ENCODE measurements at places on chromosomes 3 and 15.

- DNase-seq = no peak
These were observed 77.0 kb downstream of the TMEM108 start for GRCh38 chr3:133115176-133115575.

DNA sequence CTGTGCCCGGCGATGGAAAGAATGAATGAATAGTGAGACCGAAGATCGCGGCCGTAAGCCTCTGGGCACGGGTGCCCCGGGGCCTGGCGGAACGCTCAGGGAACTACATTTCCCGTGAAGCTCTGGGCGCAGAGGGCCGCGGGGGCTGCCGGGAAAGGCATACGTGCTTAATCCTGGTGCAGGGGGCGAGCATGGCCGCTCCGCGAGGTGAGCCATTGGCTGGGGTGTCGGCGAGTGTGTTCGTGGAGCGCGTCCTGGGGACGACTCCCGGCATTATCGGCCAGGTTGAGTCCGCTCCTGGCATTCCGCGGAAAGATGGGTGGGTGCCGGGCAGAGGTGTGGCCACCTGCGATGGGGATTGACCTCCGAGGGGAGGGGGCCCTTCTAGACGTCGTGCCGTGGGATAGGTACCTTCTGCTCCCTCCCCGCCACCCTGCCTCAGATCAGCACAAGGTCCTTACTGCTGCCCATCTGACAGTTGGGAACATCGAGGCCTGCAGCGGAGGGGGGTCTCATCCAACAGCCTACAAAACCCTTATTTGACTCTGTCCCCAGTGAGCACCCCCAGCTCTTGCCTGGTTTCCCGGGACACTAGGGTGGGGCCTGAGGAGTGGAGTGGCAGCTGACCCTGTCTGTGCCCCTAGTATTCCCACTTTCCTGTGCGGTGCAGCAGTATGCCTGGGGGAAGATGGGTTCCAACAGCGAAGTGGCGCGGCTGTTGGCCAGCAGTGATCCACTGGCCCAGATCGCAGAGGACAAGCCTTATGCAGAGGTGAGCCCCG, at the start of gene MPI:
Gene MPI, plus strand, starts transcription at position 160 of the 782 bp plus-strand sequence. Its CDS starts 32 bp downstream, at position 192.
- DNase-seq = peak; percentile 84

GRCh38 chr3:122295266-122296062, 29.6 kb upstream of the CSTA start:
- no peak for DNase-seq

- no peak for DNase-seq
These were observed 289.8 kb upstream of the ROPN1 start for GRCh38 chr3:124281453-124282316.

GRCh38 chr3:53837331-53837730, 8.9 kb downstream of the CHDH start:
- no peak for DNase-seq

DNA sequence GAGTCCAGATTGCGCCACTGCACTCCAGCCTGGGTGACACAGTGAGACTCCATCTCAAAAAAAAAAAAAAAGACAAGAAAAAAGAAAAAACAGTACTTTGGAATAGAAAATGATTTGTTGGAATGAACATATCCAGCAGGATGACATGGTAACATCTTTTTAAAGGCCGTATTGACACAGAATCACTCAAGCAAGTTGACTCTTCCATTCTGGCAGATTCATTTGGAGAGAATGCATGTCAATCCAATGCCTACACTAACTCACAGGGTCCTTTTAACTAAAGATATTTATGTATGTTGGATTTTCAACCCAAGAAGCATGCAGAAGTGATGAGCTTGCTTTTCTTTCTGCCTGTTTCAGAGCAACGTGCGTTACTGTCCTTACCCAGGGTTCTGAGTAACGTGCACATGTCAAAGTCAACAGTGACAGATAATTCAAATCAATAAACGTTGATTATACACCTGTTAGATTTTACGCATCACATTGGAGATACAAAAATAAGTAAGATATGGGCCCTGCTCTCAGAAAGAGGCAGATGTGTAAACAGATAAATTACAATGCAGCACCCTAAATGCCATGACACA, 77.1 kb upstream of the FNDC3B start:
- DNase-seq = no peak
